ENCODE measurements at places on chromosomes 4 and X.

GRCh38 chr4:130124066-130124465 lies 1028.1 kb downstream of the C4orf33 start:
- DNase-seq = no peak

- no peak for DNase-seq
Observed at GRCh38 chrX:40174854-40175510, 77.2 kb upstream of the BCOR start.

DNA sequence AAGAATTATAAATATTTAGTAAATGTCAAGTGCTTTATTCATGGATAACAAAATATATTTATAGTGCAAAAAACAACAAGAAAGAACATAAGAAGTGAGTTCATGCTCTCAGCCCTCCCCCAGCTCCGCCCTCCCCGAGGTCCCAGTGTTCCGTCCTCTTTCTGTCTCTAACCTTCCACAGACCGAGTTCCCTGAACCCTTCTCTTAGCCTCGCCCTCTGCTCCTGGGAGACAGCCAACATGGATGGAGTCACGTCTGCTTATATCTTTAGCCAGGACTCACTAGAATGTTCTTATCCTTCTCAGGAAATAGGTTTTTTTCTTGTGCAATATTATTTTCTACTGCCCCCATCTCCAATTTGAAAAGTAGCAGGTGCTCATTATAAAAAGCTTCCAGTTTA lies 40.1 kb upstream of the HELT start:
- DNase-seq = no peak

DNA sequence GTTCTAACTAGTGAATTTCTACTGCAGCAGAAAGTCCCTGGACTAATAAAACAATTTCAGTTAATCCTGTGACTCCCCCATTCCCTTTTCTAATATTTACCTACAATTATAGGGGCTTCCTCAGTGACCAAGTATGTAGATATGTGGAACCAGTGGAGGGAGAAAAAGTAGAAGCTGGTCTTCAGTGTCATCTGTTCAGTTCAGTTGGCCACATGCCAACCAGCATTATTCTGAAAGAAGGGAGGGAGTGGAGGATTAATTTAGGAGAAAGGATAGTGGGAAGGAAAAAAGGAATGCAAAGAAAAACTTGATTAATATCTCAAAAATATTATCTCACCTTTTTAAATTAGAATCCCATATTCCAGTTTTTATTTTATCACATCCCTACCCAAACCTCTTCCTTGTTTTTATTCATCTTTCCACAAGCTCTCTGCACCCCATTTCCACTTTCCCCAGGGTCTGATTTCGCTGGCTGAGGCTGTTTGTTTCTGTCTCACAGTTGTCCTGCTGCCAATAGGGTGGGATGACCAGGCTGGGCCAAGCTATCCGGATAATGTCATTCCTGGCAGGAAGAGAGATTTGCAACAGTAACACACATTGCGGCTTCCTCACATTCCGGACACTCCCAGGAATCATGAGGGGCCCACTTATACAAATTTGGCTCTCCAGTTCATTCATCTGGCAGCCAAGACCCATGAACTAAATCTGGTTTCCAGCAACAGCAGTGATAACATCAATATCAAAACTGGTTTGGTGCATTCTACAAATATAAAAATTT lies 24.6 kb upstream of the ANTXR2 start:
- DNase-seq = no peak

- DNase-seq = no peak
Observed at GRCh38 chr4:25790024-25790423, 72.8 kb downstream of the SEL1L3 start.

DNA sequence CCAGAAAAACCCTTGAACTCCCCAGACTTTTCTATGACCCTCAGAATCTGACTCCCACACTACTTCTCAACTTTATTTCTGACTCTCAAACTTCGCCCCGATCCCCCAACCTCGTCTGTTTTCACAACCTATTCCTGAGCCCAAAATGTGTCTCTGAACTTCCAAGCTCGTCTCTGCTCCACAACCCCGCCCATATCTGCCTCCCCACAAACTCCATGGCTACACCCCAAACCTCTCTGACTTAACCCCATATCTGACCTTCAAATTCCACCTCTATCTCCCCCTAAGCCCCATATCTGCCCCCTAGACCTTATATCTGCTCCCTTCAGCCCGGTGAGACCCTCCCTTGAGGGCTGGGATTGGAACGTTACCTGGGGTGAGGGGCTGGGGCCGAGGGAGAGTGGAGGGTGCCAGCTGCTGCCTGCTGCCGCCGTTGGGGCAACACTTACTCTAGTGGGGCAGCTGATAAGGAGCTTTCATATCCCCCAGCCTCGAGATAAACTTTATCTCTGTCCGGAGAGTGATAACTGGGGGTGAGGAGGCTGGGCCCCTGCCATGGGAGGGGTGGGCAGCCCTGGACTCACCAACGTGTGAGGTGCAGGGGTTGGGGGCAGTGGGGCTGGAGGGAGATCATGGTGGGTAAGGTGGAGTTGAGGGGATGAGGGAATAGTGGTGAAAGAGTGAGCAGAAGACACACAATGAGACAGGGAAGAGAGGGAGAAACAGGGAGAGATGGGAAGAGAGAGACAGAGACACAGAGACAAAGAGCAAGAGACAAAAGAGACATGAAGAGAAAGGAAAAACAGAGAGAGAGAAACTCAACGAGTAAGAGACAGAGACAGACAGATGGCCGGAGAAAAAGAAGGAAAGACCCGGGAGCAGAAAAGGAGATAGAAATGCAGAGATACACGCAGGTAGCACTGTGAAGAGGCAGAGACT lies 1.4 kb downstream of the GATA1 start:
- no peak for DNase-seq

DNA sequence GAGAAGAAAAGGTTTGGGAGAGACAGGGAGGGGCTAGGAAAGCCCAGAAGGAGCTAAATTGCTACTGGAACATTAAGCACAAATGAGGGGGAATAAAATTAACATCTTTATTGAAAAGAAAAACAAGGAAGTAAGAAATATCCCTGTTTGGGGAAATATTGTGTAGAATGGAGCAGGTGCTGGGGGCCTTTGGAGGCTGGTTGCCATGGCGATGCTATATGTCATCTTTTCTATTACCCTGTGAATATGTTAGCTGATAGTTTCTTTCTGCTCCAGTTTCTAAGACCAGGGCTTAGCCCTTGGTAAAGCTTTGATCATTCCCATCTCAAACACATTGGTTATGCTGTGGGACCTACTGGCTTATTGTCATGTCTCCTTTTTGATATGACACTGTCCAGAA lies 28.7 kb downstream of the TMEM31 start:
- no peak for DNase-seq

DNA sequence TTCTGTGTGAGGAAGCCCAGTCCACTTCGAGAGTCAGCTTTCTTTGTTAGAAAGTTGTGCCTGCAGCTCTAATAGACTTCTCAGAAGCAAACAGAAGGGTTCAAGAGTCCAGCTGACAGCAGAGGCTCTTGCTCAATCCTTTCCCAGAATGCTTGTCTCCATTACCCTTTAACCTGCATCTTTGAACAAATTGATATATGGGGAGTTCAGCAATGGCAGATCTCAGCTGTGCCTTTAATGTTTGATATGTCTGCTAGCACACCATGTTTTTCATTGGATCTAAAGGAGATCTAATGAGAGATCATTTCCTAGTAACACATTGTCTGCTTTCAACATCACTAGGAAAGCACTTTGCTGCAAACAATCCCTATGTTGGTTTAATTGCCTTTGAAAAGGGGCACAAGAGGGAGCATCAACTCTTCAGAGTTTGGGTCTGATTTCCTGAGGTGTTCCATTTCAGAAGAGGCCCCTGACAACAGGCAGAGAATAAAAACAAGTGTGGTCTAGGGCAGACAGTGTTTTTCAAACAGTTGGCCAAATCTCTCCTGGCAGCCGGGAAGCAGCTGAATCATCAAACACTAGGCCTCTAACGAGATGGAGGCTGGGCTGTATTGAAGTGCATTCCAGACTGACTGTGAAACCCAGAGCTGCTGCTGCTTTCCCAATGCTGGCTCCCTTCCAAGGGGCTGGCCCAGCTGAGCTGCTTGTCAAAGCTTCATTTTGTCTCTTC lies 55.5 kb downstream of the LUZP4 start:
- peak; percentile 72 for DNase-seq

- DNase-seq = no peak
Observed at GRCh38 chr4:153241970-153242838, 38.0 kb downstream of the TRIM2 start.

GRCh38 chrX:44143061-44143602 lies 169.9 kb upstream of the NDP start:
- no peak for DNase-seq

GRCh38 chrX:9853307-9853706 lies 67.1 kb downstream of the SHROOM2 start:
- DNase-seq = no peak

DNA sequence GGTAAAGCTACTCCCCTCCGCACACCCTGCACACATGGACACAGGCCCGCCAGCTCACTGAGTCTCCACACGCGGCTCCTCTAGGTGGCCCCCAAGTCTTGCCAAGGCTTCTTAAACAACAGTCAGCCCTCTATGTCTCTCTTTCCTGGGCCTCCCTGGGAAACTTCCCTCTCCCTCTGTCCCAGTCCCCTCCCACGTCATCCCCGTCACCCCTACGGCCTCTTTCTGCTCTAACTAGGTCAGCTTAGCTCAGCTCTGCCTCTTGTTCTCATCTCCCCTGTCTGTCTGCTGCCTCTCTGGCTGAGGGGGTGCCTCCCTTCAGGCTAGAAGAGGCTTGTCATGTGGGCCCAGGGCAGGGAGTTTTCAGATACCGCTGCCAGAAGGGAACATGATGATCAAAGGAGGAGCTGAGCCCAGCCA lies 38.8 kb downstream of the SEPTIN6 start:
- no peak for DNase-seq

DNA sequence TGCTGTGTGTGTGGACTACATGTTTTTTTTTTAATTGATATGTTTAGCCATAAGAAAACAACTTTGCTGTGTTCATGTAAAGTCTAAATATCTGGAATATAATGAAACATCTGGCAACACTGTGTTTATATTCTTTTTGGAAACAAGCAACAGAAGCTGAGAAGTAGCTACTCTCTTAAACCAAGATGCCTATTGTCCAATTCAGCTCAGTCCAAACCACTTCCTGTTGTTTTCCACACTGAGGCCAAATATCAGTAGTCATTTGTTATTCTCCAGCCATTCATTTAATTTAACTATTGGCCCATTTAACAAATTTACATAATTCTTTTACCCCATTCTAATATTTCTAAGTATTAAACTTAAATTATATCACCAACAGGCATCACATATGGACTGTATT lies 903.0 kb upstream of the SLIT2 start:
- DNase-seq = no peak

DNA sequence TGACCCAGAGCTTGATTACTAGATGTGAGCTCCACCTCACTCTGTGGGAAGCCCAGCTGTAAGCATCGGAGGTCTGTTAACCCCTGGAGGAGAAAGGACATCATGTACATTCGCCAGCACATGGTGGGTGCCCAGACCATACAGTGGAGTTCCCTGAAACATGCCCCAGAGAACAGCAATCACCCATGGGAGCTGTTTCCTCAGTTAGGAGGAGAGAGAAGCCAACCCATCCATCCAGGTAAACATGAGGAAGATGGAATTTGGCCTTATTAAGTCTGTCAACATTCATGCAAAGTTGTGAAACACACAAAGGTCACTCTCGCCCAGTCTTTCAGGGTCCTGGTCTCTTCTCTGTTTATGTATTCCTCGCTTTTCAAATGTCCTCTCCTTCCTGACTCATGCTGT lies 354.7 kb downstream of the ANK2 start:
- DNase-seq = no peak

DNA sequence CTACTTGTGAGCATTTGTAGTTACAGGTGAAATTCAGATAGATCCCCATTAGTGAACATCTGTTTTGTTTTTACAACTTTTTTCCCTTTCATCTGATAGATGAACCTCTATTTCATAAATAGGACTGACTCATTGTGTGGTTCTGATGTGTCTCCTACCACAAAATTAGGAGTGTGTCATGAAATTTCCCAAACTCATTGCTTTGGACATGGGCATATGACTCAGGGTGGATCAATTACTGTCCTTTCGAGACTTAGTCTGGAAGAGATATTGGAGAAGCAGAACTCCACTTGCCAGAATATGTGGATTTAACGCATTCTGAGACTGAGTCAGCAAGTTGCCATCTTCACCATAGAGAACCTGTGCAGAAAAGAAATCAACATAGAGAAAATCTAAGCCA lies 53.5 kb upstream of the PCDH10 start:
- no peak for DNase-seq
